ENCODE measurements at places on chromosomes 6 and 20.

- DNase-seq = no peak
These were observed 16.0 kb upstream of the NKX2-2 start for GRCh38 chr20:21529863-21530262.

DNA sequence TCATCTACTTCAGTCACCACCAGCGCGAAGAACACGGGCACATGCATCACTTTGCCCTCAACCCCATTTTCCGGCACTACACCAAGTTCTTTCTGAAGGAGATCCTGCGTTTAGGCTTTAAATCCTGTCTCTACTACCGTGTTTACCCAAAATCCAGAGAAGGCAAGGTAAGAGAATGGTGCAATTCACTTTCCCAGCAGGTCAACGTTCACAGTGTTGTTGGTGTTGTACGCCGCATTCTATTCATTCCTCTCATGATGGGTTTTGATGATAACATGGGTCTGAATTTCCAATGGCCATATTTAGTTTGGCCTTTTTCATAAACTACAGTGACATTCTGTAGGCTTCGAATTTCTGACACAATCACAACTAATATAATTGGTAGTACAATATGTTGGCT, 144.3 kb downstream of the CFAP61 start:
- no peak for DNase-seq

GRCh38 chr20:10314198-10314597, 95.6 kb downstream of the SNAP25 start:
- DNase-seq = no peak

- no peak for DNase-seq
These were observed 180.0 kb upstream of the SMLR1 start for GRCh38 chr6:130647246-130647645.

GRCh38 chr6:12232339-12232738, 57.8 kb upstream of the EDN1 start:
- no peak for DNase-seq

- no peak for DNase-seq
These were observed 92.4 kb upstream of the EYS start for GRCh38 chr6:65799389-65799788.

- no peak for DNase-seq
These were observed 157.4 kb downstream of the TSHZ2 start for GRCh38 chr20:53129563-53129962.

- DNase-seq = no peak
These were observed 45.0 kb downstream of the LYRM4 start for GRCh38 chr6:5215799-5216198.

- DNase-seq = no peak
These were observed 84.3 kb downstream of the CTNNBL1 start for GRCh38 chr20:37777988-37778659.

DNA sequence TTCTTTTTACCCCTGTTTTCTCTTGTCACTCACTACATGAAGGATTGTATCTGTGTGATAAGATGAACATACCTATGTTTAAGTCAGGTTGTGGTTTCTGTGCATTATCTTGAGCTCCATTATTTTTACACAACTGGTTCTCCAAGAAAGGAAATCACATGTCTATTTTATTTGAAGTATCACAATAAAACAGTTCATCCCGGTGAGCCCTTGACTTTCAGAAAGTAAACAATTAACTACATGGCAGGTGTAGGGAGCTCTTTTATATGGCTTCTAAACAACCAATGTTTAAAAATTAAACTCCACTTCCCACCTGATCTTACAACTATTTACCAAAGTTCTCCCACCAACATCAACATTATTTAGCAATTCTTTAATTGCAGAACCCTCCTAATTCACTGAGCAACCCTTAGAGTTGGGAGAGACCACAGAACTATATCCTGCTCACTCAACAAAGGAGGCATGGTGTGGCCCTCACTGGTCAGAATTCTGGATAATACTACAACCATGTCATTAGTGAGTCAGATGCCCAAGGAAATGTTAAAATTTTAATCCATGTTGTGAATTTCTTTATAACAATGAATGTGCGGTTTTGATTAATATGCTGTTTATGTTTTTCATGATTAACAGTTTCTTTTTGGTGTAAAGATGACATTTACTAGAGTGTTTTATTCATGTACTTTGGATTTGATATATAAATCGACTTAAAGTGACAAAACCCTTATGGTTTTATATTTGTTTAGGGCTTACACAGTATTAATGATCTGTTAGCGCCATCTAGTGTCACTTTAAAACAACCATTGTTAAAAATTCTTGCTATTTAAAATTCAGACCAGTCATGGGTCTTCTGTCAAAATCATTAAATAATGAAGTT, 50.0 kb upstream of the SCGN start:
- DNase-seq = peak; percentile 82

GRCh38 chr6:34950849-34951248, 61.8 kb downstream of the ANKS1A start:
- DNase-seq = no peak

- DNase-seq = peak; percentile 70
These were observed 698 bp upstream of the LRP11 start for GRCh38 chr6:149864578-149865535.

DNA sequence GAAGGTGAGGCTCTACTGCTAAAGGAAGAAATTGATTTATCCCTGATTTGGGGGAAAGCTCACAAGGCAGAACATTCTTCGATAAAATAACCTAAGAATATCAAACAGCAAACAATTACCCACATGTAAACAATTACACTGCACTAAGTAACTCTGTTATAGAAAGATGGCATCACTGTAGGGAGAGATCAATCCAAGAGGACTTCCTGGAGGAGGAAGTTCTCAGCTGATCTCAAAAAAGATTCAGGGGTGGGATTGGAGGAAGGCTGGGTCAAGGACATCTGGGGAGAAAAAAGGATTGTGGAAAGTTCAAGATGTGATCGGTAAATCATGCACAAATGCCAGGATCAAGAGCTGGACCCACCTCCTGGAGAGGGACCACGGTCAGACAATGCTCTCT, 361.0 kb upstream of the SULF2 start:
- no peak for DNase-seq

DNA sequence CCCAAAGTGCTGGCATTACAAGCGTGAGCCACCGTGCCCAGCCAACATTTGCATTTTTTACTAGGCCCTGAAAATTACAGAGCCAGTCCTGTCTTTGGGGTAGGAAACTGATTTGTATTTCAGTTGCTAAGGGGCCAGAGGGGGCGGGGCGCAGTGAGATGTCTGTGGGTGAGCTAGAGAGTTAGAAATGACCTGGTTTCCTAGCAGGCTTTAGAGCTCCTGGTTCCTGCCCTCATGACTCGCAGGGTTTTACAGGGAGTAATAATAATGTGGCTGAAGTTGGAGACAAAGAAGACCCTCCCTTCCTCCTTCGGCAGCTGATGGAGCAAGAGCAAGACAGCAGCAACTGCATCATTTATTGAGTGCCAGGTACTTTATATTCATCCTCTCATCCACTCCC, 131.5 kb downstream of the TFAP2C start:
- no peak for DNase-seq

DNA sequence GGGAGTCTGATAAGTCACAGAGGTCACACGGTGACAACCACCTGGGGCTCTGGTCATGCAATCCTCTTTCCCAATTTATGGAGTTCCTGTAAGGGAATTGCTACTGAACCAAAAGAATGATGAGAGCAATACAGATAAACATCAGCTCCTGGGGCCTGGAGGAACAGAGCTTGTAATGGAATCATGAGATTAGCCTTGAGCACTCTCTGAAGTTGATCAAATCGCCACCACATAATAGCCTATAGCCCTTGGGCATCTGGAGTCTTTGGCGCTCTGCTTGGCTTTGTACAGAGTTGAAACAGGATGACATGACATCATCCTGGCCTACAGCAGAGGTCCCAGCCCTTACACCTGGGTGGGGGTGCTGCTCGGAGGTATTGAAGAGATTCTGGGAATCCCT, 154.3 kb upstream of the DTNBP1 start:
- DNase-seq = no peak

DNA sequence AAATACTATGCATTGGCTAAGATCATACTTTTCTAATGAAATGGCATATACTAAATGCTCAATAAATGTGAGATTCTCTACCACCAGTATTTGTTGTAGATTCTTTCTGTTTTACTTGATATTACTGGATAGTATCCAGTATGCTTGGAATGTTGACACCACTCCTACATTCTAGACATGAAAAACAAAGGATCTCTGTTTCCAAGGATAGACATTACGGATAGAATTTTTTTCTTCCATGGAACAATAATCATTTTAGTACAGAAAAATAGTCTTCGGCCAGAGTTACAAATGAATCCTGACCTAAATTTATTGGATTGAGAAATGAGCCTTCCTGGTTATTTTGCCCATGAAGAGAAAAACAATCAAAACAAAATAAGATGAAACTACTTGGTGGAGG, 258.2 kb upstream of the NT5E start:
- no peak for DNase-seq

DNA sequence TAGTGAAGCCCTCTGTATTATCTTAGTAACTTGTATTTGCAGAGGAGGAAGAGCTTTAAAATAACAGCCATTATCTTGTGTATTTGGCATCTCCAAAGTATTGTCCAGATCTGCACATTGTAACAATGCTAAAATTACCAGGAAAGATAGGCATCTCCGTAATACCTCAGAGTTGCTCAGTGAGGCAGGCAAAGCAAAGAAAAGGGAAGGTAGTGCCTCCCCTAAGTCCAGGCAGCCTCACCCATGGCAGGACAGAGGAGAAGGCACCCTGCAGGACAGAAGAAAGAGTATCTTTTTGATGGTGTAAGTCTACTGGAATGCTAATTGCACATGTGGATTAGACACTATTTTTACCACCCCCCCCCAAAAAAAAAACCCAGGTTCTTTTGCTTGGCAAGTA, 13.6 kb upstream of the SSTR4 start:
- no peak for DNase-seq

- DNase-seq = no peak
These were observed 72.7 kb upstream of the TCF21 start for GRCh38 chr6:133816171-133816570.

DNA sequence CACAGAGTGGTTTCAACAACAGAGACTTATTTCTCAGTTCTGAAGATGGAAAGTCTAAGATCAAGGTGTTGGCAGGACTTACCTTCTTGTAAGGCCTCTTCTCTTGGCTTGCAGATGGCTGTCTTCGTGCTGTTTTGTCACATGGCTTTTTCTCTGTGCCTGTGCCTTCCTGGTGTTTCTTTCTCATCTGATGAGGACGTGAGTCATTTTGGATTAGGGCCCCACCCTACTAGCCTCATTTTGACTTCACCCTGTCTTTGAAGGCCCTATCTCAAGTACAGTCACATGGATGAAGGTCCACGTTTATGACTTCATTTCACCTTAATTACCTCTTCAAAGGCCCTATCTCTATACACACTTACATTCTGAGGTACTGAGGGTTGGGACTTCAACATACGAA, 41.4 kb upstream of the LAMA2 start:
- DNase-seq = no peak

DNA sequence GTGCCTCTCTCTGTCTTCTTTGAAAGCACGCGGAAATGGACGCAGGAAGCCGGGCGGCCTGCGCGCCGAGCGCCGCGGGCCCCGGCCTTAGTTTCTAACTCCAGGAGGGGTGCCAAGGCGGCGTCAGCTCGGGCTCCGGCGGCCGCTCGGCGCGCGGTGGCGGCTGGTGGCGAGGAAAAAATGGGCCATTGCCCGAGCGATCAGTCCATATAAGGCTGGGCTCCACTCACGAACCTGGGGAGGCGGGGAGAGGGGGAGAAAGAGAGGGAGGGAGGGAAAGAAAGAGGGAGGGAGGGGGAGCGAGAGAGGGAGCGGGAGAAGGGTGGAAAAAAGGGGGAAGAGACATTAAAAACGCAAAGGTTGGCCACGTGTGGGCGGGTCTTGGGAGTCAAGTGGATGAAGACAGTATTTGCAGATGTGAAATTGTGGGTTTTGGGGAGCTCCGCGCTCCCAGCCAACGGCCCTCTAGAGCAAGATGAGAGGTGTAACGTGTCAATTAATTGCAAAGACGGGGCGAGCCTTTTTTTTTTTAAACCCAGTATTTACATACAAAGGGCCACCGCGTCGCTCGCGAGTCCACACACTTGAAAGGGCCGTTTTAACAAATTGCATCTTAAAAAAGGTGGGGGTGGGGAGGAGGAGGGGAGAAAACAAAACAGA, at the start of gene NKX2-2:
Gene NKX2-2 (minus strand): TSS at position 184 of the 660 bp plus-strand sequence. CDS start 395 bp downstream, outside the sequence.
- DNase-seq = no peak

DNA sequence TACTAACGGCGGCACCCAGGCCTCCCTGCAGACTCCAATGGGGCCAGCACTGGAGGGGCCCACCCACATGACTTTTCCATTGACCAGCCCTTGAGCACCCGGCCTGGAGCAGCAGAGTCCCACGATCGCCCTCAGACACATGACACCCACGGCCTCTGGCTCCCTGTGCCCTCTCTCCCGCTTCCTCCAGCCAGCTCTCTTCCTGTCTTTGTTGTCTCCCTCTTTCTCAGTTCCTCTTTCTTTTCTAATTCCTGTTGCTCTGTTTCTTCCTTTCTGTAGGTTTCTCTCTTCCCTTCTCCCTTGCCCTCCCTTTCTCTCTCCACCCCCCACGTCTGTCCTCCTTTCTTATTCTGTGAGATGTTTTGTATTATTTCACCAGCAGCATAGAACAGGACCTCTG, 26.1 kb upstream of the FANCE start:
- DNase-seq = no peak

DNA sequence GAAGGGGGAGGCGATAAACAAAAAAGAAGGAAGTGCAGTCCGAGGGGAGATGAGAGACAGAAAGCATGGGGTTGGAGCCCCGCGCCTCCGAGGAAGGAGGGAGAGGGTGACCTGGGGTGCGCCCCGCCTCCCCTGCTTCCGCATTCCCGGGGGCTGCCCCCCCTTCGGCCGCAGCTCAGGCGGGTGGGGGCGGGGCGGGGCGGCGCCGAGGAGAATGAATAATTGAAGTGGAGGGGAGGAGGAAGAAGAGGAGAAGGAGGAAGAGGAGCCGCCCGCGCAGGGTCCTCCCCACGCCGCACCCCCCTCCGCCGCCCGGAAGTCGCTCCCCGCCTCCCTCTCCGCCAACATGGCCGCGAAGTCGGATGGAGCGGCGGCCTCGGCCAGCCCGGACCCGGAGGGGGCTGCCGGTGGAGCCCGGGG, at the start of gene XKR7:
Gene XKR7 (plus strand): TSS at position 322 of the 420 bp plus-strand sequence. CDS start 25 bp downstream, at position 347.
- no peak for DNase-seq

GRCh38 chr20:64107736-64108457, 532 bp upstream of the NPBWR2 start:
- DNase-seq = no peak

DNA sequence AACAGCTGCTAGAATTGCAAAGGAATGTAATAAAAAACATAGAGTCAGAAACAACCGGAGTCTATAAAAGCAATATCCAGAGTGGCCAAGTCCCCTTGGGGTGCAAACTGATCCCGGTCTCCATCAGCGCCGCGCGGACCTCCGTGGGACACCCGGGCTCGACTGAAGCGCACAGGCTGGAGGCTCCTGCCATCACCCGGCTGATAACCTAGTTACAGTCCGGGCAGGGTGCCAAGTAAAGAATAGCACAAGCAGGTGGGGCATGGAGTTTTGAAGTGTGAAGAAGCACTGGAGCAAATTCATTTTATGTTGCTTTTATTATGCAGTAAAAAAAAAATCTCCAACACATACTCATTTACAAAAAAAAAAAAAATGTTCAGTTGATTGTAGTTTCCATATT, 205.1 kb upstream of the GMDS start:
- no peak for DNase-seq

GRCh38 chr6:136073216-136073615, 176.9 kb downstream of the MTFR2 start:
- DNase-seq = no peak
